ENCODE measurements at places on chromosomes 12 and 14.

GRCh38 chr14:79584679-79585078 lies 626.6 kb downstream of the DIO2 start:
- DNase-seq, result peak; percentile 35

- DNase-seq, result no peak
Observed at GRCh38 chr14:94120667-94121340, 8.6 kb downstream of the IFI27L2 start.

DNA sequence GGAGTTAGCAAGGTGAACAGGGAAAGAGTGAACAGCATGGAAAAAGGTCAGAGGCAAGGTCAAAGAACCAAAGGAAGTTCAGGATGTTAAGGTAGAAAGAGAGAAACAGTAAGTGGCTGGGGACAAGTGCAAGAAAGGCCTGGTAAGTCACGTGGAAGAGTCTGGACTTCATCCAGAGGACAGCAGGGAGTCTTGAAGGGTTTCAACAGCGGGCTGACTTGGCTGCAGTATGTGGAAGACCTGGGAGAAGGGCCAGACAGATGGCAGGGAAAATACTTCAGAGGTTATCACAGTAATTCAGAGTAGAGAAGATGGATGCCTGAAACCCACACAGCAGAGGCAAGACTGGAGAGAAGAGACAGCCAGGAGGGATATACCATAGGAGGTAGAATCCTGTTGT lies 34.0 kb downstream of the CIT start:
- no peak for DNase-seq

DNA sequence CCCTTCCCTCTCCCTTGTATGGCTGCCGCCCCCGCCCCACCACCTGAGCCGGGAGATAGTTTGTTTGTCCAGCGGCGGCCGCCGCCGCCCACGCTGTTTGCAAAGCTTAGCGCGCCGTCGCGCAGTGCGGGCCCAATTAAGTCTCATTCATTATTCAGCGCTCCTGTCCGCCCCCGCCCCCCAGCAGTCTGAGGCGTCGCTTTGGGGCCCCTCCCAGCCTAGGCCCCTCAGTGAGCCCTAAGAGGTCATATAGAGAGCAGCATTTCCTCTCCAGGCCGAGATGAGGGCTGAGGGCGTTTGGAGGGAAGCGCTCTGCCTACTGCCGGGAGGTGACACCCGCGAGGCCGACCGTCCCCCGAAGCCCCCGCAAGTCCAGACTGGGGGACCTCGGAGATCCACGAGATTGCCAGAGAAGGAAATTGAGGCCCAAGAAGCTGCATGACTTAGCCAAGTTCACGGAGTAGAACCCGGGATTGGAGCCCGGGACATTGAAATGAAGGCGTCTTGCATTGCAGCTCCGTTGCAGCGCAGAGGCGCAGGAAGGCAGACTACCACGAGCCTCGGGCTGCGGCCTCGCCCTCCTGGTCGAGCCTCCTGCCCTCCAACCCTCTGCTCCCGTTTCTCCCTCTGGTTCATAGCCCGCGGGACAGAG lies at the start of gene DNAJC22:
Gene DNAJC22 (plus strand): TSS at position 230 of the 652 bp plus-strand sequence. CDS start 1,985 bp downstream, outside the sequence.
- no peak for DNase-seq

DNA sequence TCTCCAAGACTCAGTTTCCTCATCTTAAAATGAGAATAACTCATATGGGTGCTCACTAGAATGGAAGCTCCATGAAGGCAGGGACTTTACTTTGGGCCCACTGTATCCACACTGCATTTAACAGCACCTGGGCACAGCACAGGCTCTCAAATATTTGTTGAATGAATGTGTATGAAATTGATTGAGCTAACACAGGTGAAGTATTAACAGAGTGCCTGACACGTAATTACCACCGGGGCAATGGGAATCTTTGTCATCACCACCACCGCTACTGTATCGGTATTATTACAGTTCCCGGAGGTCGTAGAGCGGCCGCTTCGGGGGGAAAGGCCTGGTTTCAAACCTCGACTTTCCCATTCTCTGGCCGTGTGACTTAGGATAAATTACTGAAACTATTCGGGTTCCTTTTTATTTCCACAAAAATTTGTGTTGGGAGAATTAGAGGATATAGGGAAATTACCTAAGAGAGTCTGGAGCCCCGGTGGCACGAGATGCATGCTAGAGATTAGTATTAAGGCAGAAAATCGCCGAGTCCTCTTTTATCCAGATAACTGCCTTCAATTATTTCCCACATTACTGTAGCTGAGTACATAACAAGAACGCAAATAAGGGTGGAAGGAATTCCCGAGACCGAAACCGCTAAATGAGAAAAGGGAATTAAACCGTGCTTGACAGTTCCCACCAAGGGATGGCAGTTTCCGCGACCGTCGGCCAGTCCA lies 1.0 kb upstream of the RIC8B start:
- no peak for DNase-seq

DNA sequence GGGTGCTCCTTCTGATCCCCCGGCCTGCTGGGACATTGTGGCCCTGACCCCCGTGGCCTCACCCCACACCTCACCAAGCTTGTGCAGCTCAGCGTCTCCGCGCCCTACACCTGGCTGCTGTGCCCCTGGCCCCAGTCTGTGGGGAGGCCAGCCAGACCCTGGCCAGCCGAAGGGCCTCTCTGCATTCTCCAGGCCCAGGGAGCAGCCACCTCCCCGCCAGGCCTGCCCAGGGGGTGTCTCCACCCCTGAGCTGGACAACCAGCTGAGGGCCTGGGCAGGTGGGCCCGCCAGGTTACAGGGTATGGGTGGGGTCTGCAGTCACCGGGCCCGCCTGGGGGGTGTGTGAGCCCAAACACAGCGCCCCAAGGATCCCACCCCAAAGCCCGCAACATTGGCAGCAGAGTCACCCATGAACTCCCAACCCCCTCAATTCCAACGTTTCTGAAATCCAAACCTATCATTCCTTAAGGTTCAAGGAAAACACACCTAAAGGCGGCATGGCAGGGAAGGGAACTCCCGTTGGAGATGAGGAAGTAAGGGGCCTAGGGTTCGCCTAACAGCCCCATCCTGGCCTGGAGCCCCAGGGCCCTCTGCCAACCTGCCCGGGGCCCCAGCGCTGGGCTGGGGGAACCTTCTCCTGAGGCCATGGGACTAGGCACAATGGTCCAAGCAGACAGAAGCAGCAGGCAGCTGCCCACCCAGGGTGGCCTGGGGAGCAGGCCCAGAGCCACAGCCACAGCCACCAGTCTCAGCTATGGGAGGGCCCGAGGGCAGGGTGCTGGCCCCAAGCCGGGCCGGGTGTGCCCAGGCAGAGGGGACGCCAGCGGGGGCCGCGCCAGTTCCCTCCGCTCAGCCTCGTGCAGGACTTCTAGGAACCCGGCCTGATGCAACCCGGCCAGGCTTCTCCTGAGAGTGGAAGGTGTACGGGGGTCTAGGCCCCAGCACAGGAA lies 8.5 kb downstream of the AKT1 start:
- DNase-seq, result no peak

DNA sequence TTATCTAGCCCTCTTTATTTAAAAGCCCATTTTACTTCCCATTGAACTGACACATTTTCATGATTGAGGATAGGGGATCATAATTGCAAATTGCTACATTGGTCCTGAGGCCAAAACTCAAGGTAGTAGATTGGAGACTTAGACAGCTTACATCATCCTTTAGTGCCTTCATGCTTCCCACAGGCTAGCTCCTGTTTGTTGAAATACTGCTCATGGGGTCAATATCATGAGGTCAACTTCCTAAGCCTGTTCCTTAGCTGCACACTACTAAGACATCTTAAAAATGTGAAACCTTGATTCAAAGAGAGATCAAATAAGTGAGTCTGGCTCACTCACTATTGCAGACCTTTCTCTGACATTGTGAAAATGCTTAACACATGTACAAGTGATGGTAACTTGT lies 113.0 kb downstream of the TBC1D30 start:
- DNase-seq, result no peak

- no peak for DNase-seq
Observed at GRCh38 chr12:69548687-69549086, 36.6 kb upstream of the CCT2 start.

DNA sequence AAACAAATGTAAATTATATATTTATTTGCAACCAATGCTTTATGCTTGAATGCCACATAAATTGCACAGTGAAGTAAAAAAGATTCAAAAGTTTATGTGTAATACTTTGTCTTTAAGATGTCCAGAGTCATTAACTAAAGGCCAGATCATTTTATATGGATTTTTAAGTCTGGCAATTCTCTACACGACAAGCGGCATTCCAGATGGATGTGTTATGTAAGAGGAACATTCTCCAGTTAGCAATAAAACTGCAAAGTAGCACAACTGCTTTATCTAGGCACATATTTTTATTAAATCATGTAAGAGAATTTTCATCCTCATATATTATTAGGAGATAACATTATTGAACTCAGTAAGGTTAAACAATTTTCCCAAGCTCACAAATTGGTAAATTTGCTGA lies 1717.7 kb upstream of the SEL1L start:
- peak; percentile 1 for DNase-seq

GRCh38 chr12:54413284-54414190 lies 5.5 kb downstream of the ITGA5 start:
- peak; percentile 56 for DNase-seq

- DNase-seq, result peak; percentile 28
Observed at GRCh38 chr12:91811481-91812287, 334.0 kb downstream of the BTG1 start.

DNA sequence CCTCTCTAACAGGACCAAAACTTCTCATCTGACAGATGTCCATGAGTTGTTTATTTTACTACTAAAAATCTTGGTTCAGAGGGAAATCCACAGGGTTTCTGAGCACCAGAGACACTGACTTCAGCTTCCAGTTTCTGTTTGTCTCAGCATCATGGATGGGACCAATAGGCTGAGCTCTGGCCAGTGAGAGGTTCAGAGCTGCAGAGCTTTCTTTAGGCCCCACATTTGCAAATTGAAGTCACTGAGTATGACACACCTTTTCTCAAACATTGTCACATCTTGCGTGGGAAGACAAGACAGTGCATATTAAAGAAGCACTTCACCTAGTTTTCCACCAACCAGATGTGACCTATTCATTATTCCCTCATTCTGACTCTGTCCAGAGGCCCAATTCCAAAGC lies 45.2 kb downstream of the RDH12 start:
- no peak for DNase-seq

DNA sequence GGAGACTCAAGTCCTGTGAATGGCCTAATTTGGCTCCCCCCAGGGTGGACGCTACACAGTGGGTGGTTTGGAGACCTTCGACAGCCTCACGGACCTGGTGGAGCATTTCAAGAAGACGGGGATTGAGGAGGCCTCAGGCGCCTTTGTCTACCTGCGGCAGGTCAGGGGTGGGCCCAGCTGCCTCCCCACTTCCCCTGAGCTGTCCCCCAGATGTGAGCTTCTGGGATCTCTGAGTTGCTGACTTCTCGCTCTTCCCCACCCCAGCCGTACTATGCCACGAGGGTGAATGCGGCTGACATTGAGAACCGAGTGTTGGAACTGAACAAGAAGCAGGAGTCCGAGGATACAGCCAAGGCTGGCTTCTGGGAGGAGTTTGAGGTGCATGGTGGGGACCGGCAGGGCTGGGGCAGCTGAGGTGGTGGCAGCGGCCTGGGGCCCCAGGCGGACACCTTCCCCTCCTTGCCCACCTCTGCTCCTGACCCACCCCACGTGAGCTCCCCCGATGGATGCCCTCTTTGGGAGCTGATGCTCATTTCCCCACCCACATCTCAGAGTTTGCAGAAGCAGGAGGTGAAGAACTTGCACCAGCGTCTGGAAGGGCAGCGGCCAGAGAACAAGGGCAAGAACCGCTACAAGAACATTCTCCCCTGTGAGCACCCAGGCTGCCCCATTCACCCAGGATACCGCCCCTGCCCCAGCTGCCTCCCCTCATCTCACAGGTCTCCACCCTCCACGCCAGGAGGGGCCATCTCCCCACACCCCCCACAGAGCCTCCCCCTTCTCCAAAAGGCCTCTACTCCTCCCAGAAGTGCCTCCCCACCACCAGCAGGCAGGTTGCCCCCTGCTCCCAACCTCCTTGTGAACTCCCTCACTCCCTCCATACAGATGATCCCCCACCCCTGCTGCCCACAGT lies 4.2 kb downstream of the PTPN6 start:
- DNase-seq, result no peak

DNA sequence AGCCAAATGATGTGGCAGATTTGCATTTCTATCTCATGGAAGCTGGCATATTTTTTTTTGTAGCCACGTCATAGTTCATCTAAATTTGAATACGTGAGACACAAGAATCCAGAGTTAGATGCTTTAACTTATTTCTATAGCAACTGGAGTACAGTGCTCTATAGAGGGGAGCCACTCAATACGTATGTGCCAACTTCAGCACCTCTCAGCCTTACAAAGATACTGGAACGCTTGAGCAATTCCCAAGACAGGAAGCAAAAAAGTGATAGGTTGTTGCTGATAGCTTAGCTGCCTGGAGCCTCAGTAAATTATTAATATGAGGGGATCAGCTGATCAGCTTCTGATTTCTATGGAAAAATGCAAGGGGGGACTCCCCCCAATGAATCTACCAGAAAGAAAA lies 24.1 kb upstream of the PELI2 start:
- no peak for DNase-seq

DNA sequence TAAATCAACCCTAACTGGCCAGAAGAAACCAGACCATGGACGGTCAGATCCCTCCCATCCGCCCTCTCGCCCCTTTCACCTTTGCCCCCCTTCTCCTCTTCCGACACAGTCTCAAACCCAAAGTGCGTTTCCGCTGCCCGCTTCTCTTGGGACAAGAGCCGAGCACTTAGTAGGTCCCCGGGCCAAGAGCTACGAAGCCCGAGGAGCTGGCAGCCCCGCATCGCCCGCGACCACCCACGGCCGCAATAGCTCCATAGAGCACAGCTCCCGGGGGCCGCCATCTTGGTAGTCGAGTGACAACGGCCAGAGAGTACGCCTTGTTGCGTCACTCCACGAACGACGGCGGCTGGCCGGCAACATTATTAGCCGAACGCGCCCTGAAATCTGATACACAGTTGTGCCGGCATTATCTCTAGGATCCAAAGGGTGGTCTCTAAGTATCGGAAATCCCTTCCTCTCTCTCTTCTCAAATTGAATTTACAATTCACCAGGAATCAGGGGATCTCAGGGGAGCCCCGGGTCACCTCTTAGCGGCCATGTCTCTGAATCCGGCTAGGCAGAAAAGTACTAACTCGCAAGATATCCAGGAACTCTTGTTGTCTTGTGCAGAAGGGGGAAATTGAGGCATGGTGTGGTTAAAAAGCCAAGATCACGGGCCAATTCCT lies at the start of gene COQ5:
Gene COQ5 (minus strand): TSS at position 298 of the 665 bp plus-strand sequence. CDS start 17 bp downstream, at position 281.
- peak; percentile 89 for DNase-seq

- DNase-seq, result no peak
Observed at GRCh38 chr14:103762036-103762435, 46.4 kb downstream of the ZFYVE21 start.

- no peak for DNase-seq
Observed at GRCh38 chr12:69886109-69886508, 61.1 kb downstream of the MYRFL start.

DNA sequence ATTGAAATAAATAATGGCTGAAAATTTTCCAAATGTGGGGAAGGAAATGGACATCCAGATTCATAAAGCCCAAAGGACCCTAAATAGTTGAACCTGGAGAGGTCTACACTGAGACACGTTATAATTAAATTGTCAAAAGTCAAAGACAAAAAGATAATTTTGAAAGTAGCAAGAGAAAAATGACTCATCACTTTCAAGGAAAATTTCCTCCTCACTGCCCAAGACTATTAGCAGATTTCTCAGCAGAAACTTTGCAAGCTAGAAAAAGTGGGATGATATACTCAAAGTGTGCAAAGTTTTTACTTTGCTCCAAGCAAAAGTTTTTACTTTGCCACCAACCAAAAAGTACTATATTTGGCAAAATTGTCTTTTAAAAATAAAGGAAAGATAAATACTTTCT lies 15.9 kb upstream of the KRT83 start:
- DNase-seq, result no peak
